ENCODE measurements at places on chromosomes 2 and 18.

DNA sequence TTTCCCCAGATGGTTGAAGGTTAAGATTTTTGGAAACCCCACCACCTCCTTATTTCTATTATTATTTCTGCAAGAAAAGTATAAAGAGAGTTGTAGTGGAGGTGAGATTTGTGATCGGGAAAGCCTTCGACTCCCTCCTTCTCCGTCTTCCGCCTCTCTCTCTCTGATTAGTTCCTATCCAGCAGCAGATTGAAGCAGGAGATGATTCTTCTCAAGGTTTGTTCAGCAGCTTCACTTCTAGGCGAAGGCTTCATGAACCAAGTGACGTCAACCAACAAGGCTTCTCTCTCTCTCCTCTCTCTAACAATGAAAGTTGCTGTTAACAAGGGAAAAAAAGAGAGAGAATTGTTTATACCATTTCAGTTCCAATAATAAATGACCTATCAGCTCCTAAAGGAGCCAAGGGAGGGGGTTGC is at the start of gene BAZ2B:
TSS of gene BAZ2B (minus strand) at position 263 of the 416 bp plus-strand sequence. CDS start 137,829 bp downstream, outside the sequence.
- no peak for DNase-seq

DNA sequence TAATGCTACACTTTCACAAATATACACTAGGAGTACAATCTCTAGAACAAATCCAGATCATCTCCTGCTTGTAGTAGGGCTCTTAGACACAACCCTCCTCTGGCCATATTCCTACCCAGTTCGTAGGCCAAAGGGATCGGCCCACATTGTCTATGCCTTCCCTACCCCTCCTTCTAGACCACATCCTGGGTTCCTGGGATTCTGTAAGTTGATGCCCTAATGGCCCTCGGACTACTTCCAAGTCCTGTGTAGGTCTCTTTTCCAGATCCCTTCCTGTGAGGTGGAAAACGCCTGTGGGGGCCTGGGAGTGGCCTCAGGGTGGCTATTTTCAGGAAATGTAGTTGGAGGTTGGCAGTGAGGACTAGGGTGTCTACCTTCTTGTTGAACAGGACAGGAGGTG is 289.7 kb downstream of the ZNF385B start:
- no peak for DNase-seq

DNA sequence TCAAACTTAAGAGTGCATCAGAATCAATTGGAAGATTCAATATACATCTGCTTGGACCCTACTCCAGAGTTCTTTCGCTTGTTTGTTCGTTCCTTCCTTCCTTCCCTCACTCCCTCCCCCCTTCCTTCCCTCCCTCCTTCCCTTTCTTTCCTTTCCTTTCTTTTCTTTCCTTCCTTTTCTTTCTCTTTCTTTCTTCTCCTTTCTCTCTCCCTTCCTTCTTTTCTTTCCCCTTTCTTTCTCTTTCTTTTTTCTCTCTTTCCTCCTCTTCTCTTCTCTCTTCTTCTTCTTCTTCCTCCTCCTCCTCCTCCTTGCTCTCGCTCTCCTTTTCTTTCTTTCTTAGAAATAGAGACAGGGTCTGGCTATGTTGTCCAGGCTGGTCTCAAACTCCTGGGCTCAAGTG is 45.9 kb downstream of the MTHFD2 start:
- no peak for DNase-seq

- no peak for DNase-seq
These were observed 120.5 kb downstream of the PMAIP1 start for GRCh38 chr18:60020107-60020925.

DNA sequence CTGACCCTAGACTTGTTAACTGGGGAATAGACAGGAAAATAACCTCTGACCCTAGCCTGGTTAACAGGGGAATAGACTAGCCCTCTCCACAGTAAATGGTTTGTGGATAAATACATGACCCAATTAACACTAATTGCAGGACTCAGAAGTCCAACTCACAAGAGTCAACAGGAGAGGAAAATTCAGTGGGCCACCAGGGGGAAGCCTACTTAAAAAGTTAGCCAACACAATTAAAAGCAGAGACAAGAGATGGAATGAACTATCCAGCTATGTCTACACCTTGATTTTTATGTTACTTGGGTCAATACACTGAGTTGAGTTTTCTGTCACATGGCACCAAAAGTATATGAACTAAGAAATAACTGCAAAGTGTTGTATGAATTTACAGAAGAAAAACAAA is 158.8 kb upstream of the SLC39A10 start:
- peak; percentile 22 for DNase-seq

GRCh38 chr2:165636959-165637358 is 157.1 kb downstream of the GALNT3 start:
- no peak for DNase-seq

DNA sequence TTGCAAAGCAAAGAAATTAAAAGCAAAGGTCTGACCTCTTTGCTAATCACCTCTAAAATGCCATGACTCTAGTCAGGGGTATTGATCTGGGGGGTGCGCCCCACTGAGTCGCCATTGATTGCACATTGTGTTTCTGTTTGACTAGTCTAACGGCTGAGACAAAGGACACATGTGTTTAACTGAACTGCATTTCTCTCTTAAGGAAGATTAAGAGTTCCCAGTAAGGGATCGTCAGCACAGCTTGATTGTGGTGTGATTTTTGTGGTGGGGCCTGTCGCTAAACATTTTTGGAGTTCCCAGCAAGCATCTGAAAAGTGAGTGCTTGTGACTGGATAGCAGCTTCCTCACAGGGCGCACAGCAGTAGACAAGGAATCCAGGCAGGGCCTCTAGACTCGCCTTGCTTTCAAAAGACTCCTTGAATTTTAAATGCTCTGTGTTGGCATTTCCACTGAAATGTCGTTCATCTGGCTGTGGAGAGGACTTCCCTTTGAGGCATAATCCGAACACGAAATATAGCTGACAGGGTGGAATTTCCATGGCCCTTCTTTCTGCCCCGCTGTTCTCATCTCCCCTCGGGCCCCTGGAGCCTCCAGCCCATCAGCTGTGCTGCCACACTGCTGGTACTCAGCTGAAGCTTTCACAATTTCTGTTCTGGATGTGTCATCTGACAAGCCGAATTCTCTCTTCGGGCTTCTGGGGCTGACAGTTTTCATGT is 126.3 kb downstream of the FAM168B start:
- DNase-seq = no peak

GRCh38 chr2:216603010-216603883 is 30.0 kb upstream of the IGFBP2 start:
- no peak for DNase-seq

GRCh38 chr2:56008661-56009431 is 85.3 kb upstream of the EFEMP1 start:
- peak; percentile 43 for DNase-seq

DNA sequence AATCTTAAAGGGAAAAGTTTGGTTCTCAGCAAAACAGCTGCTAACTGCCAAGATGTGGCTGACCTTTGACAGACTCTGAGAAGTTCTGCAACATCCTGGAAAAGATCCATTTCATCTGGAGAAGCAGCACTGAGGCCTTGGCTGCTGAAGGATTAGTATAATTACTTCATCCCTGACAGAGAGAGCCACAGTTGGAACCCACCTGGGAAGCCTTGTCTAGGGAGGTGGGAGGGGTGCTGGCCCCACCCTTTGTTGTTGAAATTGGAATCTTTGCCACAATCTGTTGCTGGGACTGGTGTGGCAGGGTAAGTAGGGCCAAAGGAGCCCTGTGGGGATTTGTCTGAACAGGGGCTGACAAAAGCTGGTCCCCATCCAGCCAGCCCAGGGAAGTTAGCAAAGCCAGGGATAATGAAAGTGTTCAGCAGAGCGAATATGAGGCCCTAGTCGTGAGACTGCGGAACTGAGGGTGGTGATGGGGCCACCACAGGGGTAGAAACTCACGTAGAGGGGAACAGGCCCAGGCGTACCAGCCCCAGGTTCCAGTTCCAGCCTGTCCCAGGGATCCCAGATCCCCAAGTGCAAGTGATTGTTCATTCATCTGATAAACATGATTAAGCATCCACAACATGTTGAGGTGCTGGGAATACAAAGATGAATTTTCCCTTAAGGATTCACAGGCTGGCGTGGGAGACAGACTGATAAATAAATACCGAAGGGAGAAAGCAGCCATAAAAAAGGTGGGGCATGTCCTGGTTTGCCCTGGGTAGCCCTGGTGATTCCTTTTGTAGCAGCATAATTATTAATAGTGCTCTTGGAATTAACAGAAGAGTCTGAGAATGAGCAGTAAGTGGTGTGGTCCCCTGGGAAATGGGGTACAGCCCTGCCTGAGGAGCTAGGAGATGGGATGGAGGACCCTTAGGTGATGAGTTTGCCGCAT is 60.0 kb downstream of the MYO1B start:
- no peak for DNase-seq
